GM10248 (cell line): ENCODE measurements at places on chromosomes 3 and 15.

DNA sequence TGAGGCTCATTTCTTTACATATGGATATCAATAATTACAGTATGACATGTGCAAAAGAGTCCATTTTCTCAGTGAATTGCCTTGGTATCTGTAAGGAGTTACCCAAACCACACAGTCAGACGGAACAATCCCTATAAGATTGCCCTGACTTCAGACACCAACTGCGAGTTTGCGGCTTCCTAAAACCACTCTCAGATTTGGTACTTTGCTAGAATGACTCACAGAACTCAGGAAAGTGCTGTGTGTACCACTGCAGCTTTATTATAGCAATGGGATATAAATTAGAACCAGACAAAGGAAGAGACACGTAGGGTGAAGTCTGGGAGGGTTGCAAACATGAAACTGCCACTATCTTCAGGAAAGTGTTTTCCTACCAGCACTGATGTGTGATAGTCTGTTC, 45.8 kb upstream of the ATP13A3 start:
- DNase-seq = no peak

DNA sequence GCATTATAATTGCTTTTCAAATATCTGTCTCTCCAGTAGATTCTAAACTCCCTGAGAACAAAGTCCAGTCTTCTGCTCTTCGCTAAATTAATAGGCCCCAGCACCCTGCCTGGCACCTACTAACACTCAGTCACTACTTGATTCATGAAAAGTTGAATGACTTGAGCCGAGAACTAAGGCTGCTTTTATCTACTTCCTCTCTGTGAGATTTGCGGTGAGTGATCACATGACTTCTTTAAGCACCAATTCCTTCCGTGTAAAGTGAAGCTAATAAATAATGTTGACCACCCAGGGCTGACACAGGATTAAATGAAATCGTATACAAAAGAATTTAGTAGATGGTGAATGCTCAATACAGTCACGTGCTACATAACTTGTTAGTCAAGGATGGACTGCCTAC, 44.6 kb upstream of the PGPEP1L start:
- DNase-seq = no peak

DNA sequence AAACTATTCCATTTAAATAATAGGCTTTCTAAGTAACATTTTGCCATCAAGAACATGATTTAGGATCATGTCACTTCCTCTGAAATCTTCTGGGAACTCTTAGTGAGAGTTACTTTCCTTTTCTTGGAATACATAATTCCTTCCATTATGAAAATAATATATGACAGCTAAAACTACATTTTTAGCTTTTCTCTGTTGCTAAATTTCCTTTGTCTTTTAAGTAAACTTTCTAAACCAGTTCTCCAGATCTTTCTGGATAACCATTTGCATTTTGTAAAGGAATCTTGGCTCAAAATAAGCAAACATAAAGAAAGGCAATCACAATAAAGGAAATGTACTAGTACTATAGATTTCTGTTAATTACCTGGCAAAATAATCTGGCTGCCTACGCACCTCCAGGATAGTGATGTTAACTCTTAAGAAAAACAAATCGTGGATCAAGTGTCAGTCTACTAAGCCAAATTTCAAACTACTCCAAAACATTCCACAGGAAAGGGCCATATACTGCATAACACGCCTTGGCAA, 165.7 kb downstream of the ZNF385D start:
- no peak for DNase-seq

DNA sequence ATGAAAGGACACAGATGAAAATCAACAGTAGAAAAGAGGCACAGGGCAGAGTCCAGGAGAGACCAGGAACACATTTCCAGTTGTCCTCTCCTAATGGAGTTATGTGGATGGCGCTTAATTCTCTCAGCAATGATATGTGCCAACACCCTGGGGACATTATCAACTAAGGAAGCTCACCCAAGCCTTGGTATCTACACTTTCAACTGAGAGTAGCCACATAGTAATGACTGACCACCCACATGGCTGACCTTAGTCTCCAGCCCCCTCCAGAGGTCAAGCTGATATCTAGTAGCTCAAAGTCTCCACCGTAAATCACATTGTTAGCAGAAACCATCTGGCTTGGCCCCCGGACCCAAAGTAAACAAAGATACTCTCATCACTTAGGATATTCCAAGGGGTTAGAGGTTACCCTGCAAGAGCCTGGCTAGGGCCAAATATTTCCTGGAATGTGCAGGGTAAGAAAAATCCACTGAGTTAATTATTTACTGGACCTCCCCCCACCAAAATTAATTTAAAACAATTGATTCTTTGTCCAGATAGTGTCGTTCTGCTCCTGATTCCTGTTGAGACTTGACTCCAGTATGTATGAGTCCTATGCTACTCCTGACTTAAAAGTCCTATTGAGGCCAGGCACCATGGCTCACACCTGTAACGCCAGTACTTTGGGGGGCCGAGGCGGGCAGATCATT, 24.8 kb downstream of the GABRR3 start:
- no peak for DNase-seq

- DNase-seq = no peak
These were observed 323.3 kb downstream of the CLSTN2 start for GRCh38 chr3:140258222-140258724.

DNA sequence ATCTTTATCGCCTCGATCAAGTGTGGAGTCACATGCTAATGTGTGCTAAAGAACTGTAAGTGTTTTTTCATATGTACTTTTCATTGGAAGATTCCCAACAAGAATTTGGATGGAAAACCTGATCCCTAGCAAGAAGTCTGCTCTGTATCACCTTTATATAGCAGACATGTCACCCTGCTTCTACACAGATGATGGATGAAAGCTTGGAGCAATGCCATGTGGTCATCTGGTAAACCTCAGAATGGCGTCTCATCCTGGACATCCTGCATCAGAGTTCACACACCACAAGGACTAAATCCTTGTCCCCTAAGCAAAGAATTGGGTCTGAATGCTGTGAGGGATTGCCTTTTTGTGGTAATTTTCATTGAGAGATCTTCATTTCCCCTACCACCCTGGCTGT, 42.1 kb upstream of the CTDSPL start:
- no peak for DNase-seq

DNA sequence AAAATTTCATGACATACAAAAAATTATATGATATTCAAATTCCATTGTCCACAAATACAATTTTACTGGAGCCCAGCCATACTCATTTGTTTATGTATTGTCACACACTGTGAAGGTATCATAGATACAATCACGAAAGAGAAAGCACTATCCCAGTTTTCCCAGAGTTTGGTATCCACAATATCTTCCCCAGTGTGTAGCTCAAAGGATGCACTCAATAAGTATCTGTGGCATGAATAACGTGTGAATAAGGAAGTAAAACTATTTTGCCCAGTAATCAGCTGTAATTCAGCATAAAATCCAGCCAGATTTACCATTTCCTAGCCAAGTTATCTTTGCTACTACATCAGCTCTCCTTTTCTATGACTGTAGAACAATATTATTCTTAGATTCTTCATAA, 131.3 kb upstream of the KCNMB2 start:
- no peak for DNase-seq

DNA sequence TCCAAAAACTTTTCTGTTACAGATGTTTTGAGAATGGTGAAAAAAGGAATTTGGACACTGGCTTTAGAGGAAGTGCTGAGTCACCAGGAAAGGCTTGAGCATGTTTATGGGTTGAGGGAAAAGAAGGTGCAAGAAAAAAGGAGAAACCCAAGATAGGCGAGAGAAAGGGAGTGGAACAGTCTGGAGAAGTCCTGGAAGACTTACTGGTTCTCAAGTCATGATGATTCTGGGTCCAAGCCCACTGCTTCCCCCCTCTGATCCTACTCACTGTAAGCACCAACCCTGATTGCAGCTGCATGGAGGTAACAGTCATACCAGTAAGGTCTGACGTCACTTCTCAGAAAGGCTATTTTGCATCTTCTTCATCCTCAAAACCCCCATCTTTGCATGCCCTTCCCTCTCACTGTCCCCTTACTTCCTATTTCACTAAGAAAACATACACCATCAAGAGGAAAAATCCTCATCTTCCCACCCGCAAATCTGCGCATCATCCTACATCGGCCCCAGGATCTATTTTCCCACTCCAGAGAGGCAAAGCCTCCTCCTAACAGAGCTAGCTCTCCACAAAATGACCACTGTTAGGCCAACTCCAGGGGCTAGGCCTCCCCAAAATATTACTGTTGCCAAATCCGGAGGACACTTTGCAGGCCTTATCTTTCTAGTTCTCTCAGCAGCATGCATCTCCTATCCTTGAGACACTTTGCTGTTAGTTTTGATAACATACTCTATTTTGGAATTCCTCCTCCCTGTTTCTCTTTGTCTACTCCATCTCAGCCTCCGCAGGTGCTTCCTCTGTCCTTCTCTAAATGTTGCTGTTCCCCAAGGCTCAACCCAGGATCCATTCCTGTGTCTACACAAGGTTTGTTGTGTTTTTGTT, 3.2 kb upstream of the ATP13A3 start:
- DNase-seq = peak; percentile 77

DNA sequence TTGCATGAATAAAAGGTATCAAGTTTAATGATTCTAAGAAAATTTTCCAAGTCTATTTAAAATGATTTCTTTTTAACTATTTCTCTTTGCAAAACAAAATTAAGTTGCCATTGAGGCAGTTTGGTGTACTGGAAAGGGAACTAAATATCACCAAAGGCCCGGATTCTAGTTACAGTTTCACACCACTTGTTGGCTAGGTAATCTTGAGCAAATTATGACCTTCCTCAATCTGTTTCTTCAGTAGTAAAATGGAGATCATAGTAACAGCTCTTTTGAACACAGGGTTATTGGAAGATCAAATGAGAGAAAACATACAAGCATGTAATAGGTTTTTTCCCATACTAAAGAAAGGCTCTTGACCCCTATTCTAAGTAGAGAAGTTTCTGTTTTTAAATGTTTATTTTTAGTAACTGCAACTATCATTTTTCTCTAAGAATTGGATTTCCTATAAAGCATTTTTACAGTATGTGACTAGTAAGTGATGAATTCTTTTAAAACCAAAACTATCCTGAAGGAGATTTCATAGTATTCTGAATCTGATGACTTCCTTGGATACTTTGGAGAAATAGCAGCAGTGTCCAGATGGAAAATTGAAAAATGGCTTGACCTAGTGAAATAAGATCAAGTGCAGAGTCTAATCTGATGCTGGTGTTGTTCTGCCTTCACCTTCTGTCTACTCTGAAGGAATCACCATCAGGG, 15.7 kb downstream of the SCAANT1 start:
- DNase-seq = no peak

- no peak for DNase-seq
These were observed 52.4 kb upstream of the CACNA2D3 start for GRCh38 chr3:54069961-54070360.

DNA sequence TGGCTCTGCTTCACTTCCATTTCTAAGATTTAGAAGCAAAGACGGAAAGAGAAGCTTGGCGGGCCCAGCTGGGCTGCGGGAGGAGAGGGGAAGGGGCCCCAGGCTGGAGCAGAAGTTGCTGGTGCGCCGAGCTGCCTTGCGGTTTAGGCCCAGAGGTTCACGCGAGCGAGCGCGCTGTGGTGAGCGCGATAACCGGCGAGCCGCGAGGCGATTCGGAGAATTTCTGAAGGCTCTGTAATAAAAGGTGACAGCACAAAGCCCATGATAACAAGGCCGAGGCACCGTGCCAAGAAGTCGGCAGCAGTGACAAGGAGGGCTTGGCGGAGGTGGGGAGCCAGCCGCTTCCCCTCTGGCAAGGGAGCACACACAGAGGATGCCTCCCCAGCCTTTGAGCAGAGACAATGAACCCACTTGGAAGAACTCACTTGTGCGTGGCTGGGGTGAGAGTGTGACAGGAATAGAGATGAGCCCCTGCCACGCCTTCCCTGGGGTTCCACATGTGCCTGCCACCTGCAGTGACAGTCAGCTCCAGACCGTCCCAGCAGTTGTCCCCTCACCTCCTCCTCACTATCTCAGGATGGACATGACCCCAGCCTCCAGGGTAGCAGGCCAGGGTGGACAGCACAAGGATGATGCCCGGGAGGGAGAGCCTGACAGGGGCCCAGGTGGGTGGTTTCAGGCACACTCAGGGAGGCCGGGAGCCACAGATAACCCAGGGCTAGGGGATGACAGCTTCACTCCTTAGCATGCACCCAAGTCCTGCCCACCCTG, 315.2 kb downstream of the UACA start:
- DNase-seq = no peak

GRCh38 chr3:117074826-117075225, 365.2 kb downstream of the TUSC7 start:
- no peak for DNase-seq

DNA sequence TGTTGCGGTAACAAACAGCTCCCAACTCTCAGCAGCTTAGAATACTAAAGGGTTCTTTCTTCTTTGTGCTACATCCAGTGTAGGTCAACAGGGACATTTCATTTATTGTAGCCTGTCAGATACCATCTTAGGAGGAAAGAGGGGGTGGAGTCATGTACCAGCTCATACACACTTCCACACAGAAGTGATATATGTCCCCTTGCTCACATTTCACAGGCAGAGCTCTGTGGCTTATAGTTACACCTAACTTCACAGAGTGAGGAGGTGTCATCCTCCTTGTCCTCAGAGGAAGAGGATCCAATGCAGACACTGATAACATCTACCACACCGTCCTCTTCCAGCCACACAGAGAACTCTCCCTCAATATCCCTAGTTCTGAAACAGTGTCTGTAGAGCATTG, 247.2 kb downstream of the SLCO3A1 start:
- DNase-seq = no peak

DNA sequence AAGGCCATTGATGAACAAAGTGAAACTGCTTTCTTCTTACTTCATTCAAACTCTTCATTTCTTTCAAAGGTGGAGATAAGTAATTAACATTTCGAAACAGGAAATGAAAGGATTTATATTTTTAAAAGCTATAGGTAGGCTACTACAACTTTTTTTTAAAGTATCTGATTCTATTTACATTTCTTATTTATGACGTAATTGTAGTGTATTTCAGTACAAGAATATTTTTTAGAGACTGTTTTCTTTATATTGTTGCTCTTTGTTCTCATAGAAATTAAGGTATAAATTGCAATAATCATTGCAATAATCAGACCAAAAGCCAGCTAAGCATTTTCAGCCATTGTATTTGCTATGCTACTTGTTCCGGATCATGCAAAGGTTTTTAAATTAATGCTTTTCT, 13.7 kb downstream of the ZFAND6 start:
- no peak for DNase-seq
